ENCODE measurements at places on chromosomes 2 and 18. TPM values are rescaled to one million over a fixed set of nuclear protein-coding genes. Genes with fewer than 3 reads are reported as not detected.

SFT2D3 gene
- 6.8 TPM for total RNA-seq

COL4A4 gene
- 30.4 TPM for total RNA-seq

EPB41L3 gene
- total RNA-seq = 153 TPM

DUSP19 gene
- 4.3 TPM for total RNA-seq

L3MBTL4 gene
- 10.8 TPM for total RNA-seq

GPR75 gene
- 4.0 TPM for total RNA-seq

REG1B gene
- total RNA-seq = not detected

FAM237A gene
- total RNA-seq = not detected

ALPI gene
- total RNA-seq = not detected

CCDC85A gene
- 0.57 TPM for total RNA-seq

HNMT gene
- 12.8 TPM for total RNA-seq

GRCh38 chr2:54557601-54558187, 101.6 kb downstream of the SPTBN1 start:
- H3K4me3 ChIP-seq = peak overlapping the region; percentile 73
- H3K27me3 ChIP-seq = no peaks in the 10 kb centered on the region
- DNase-seq = peak; percentile 78
- H3K4me1 ChIP-seq = peaks cover 66% of the 10 kb centered on the region
- H3K27ac ChIP-seq = peak overlapping the region; percentile 97
- H3K36me3 ChIP-seq = no peaks in the 10 kb centered on the region

- no peaks in the 10 kb centered on the region for H3K36me3 ChIP-seq
- H3K27ac ChIP-seq = no peak overlapping the region
- no peaks in the 10 kb centered on the region for H3K4me1 ChIP-seq
- DNase-seq = no peak
Observed at GRCh38 chr2:215577356-215577755, 141.5 kb upstream of the FN1 start.

GRCh38 chr2:213152065-213152794, 818 bp upstream of the IKZF2 start:
- DNase-seq = peak; percentile 71
- H3K27me3 ChIP-seq = no peaks in the 10 kb centered on the region
- peak overlapping the region; percentile 100 for H3K4me3 ChIP-seq
- peak overlapping the region; percentile 75 for H3K27ac ChIP-seq

GRCh38 chr18:11553098-11553940, 56.1 kb upstream of the SLC35G4 start:
- peaks cover 12% of the 10 kb centered on the region for H3K27me3 ChIP-seq
- H3K4me1 ChIP-seq = no peaks in the 10 kb centered on the region
- no peak overlapping the region for H3K4me3 ChIP-seq
- no peaks in the 10 kb centered on the region for H3K36me3 ChIP-seq
- DNase-seq = peak; percentile 43

DNA sequence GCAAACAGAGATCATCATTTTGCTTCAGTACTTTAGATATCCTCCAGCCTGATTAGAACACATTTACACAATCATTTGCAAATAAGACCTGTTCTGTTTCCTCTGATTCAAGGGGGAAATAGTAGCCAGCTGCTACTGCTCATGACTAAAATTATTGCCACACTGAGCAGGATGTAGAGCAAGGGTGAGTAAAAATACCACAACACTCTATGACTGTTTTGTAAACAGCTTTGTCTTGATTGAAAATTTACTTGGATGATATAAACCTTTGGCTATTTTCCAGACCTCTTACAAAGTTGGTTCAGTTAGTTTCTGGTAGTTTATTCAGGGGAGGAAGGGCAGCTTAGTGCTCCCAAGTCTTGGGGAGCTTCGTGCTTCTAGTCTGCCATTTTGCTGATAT, 286.4 kb upstream of the CNTNAP5 start:
- no peaks in the 10 kb centered on the region for H3K27me3 ChIP-seq
- H3K4me3 ChIP-seq = no peak overlapping the region
- no peaks in the 10 kb centered on the region for H3K36me3 ChIP-seq
- no peaks in the 10 kb centered on the region for H3K4me1 ChIP-seq
- no peak for DNase-seq

GRCh38 chr2:197674591-197674990, 796 bp downstream of the RFTN2 start:
- H3K4me1 ChIP-seq = peaks cover 4% of the 10 kb centered on the region
- H3K27me3 ChIP-seq = no peaks in the 10 kb centered on the region
- no peaks in the 10 kb centered on the region for H3K36me3 ChIP-seq
- H3K4me3 ChIP-seq = no peak overlapping the region
- H3K27ac ChIP-seq = no peak overlapping the region

GRCh38 chr18:72409903-72410302, 134.2 kb downstream of the CBLN2 start:
- no peak overlapping the region for H3K4me3 ChIP-seq
- no peaks in the 10 kb centered on the region for H3K4me1 ChIP-seq
- no peaks in the 10 kb centered on the region for H3K36me3 ChIP-seq
- H3K27ac ChIP-seq = no peak overlapping the region

- H3K27ac ChIP-seq = no peak overlapping the region
- H3K4me1 ChIP-seq = no peaks in the 10 kb centered on the region
- no peaks in the 10 kb centered on the region for H3K27me3 ChIP-seq
- no peak overlapping the region for H3K4me3 ChIP-seq
- DNase-seq = no peak
- no peaks in the 10 kb centered on the region for H3K36me3 ChIP-seq
Observed at GRCh38 chr2:8652774-8653426, 29.0 kb upstream of the ID2 start.

- H3K27ac ChIP-seq = no peak overlapping the region
- H3K4me1 ChIP-seq = no peaks in the 10 kb centered on the region
- H3K4me3 ChIP-seq = no peak overlapping the region
- H3K36me3 ChIP-seq = peaks cover 10% of the 10 kb centered on the region
Observed at GRCh38 chr2:206064077-206064476, 21.9 kb downstream of the INO80D start.

DNA sequence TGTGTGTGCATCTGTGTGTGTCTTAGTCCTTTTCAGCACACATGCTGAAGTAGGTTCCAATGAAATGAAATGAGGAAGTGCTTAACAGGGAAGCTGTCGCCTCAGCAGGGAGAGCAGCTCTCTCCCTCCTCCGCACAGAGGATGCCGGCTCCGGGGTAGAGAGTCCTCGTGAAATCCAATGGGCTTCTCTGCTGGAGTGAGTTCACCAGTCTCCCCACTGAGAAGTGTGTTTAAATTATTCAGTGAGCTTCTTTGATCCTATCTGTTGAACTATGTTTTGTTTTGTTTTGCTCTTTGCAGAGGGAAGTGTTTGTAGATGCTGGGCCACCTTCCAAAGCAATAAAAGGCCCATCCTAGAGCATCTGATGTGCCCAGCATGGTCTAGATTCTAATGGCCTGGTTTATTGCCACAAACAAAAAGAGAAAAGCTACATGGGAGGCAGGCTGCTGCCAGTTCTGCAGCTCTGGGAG, 6.7 kb downstream of the PPP1R7 start:
- peaks cover 8% of the 10 kb centered on the region for H3K4me1 ChIP-seq
- no peaks in the 10 kb centered on the region for H3K27me3 ChIP-seq
- no peaks in the 10 kb centered on the region for H3K36me3 ChIP-seq
- H3K4me3 ChIP-seq = no peak overlapping the region
- no peak for DNase-seq

DNA sequence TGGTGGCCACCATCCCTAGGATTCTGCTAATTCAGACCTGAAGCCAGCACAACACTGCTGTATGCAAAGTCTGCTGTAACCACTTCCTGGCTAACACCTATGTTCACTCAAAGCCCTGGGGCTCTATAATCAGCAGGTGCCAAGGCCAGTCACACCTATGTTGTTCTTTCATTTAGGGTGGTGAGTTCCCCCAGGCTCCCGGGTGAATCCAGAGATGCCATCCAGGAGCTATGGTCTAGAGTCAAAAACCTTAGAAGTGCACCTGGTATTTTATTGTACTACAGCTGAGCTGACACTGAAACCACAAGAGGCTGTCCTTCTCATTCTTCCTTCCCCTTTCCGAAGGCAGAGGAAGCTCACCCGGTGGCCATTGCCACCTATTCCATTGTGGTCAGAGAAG, 46.2 kb upstream of the CCDC141 start:
- no peak overlapping the region for H3K27ac ChIP-seq
- no peak for DNase-seq
- no peaks in the 10 kb centered on the region for H3K4me1 ChIP-seq

- no peak overlapping the region for H3K4me3 ChIP-seq
- no peaks in the 10 kb centered on the region for H3K27me3 ChIP-seq
- H3K4me1 ChIP-seq = no peaks in the 10 kb centered on the region
- no peaks in the 10 kb centered on the region for H3K36me3 ChIP-seq
- H3K27ac ChIP-seq = no peak overlapping the region
Observed at GRCh38 chr2:1868683-1869141, 124.4 kb upstream of the PXDN start.

- H3K4me1 ChIP-seq = no peaks in the 10 kb centered on the region
- H3K27me3 ChIP-seq = no peaks in the 10 kb centered on the region
- H3K4me3 ChIP-seq = no peak overlapping the region
- H3K27ac ChIP-seq = no peak overlapping the region
Observed at GRCh38 chr18:4399929-4400328, 55.2 kb downstream of the DLGAP1 start.

DNA sequence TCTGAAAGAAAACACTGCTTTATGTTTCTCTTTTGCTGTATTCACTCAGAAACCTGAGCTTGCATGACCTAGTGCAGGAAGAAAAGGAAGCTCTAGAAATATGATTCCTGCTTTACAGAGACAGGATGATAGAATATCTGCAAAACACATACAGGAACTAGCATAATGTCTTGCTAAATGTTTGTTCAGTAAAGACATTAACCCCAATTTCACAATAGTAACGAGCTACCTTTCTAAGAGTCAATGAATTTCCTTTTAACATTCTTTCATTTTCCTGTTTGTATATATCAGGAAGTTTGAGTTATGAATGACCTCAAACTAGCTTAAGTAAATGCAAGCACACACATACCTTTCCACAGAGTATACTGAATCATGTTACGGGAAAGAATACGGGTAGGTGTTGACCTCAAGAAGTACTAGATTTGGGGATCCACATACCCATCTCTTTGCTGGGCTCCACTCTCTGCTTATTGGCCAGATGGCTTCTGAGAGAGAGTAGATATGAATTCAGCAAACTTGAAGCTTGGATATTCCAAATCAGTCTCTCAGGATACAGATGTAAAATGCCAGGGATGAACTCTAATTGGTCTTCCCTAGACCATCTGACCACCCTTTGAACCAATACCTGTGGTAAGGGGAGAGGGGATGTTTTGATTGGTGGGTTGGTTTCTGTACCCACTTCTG, 18.2 kb upstream of the ACSL3 start:
- no peak for DNase-seq
- no peak overlapping the region for H3K4me3 ChIP-seq
- H3K27me3 ChIP-seq = no peaks in the 10 kb centered on the region

DNA sequence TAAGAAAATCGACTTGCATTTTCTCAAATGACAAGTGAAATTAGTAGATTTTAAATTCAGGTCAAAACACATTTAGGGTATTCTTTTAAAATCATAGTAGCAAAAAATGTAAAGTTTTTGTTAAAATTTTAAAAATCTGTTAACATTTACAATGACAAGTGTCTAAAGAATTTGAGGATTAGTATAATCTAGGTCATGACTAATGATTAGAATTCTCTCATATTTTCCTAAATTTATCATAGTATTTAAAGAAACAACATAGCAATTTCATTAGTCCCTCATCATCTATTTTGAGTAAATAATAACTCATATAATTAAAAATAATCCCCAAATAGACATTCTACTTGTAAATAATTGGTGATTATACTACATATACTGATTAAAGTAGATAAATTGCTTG, 23.6 kb downstream of the THUMPD2 start:
- H3K36me3 ChIP-seq = no peaks in the 10 kb centered on the region
- DNase-seq = no peak
- no peak overlapping the region for H3K27ac ChIP-seq
- no peaks in the 10 kb centered on the region for H3K27me3 ChIP-seq

GRCh38 chr18:2997429-2997828, 15.5 kb downstream of the LPIN2 start:
- no peaks in the 10 kb centered on the region for H3K27me3 ChIP-seq
- DNase-seq = no peak
- no peaks in the 10 kb centered on the region for H3K4me1 ChIP-seq
- no peaks in the 10 kb centered on the region for H3K36me3 ChIP-seq

DNA sequence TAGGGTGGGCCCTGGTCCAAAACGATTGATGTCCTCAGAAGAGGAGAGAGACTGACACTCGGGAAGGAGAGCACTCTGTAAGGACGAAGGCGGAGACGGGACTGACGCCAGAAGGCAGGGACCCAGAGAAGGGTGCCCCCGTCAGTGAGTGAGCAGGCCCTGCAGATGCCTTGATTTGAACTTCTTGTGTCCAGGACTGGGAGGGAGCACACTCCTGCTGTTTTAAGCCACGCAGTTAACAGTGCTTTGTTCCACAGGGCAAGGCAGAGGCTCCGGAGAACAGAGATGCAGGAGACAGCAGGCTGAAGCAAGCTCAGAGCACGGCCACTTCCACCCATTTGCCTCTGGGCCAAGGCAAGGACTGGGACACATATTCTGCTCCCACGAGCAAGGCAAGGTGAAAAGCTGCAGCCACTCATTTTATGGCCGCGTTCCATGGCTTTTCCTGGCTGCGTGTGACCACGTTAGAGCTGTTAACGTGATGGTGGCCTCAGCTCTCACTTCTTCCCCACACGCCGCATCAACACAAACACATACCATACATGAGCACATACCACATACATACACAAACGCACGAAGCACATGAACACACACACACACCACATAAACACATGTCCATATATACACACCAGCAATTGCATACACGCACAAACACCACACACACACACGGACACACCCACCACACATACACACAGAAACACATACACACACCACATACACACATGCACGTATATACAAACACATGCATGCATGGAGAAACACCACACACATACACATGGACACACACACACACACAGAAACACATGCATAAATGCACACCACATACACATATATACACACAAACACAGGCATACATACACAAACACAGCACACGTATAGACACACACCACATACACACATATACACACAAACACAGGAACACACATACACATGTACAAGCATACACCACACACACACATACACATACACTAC, 521.0 kb upstream of the MYT1L start:
- H3K27ac ChIP-seq = no peak overlapping the region
- no peak overlapping the region for H3K4me3 ChIP-seq
- no peaks in the 10 kb centered on the region for H3K36me3 ChIP-seq

- no peaks in the 10 kb centered on the region for H3K27me3 ChIP-seq
- no peak for DNase-seq
- no peak overlapping the region for H3K4me3 ChIP-seq
- peaks cover 7% of the 10 kb centered on the region for H3K4me1 ChIP-seq
Observed at GRCh38 chr2:54330926-54331835, 75.2 kb upstream of the TSPYL6 start.

- H3K4me1 ChIP-seq = no peaks in the 10 kb centered on the region
- no peak for DNase-seq
- H3K27me3 ChIP-seq = no peaks in the 10 kb centered on the region
- H3K27ac ChIP-seq = no peak overlapping the region
- no peaks in the 10 kb centered on the region for H3K36me3 ChIP-seq
- H3K4me3 ChIP-seq = no peak overlapping the region
Observed at GRCh38 chr2:158725441-158725891, 69.7 kb upstream of the DAPL1 start.

- H3K4me1 ChIP-seq = no peaks in the 10 kb centered on the region
- H3K4me3 ChIP-seq = no peak overlapping the region
- no peak overlapping the region for H3K27ac ChIP-seq
- no peak for DNase-seq
Observed at GRCh38 chr2:219634951-219635751, 7.7 kb downstream of the SLC4A3 start.

GRCh38 chr2:124213977-124214587, 189.0 kb downstream of the CNTNAP5 start:
- DNase-seq = no peak
- H3K27ac ChIP-seq = no peak overlapping the region
- H3K4me1 ChIP-seq = no peaks in the 10 kb centered on the region
- H3K27me3 ChIP-seq = no peaks in the 10 kb centered on the region
- no peaks in the 10 kb centered on the region for H3K36me3 ChIP-seq
- H3K4me3 ChIP-seq = no peak overlapping the region
